ENCODE measurements at places on chromosomes 11 and 22.

GRCh38 chr11:119236891-119237290 lies 30.8 kb downstream of the CBL start:
- DNase-seq, result no peak

GRCh38 chr22:26671317-26672059 lies 14.1 kb downstream of the MIAT start:
- DNase-seq, result no peak

- no peak for DNase-seq
These were observed 7.9 kb upstream of the FLRT1 start for GRCh38 chr11:64027651-64028397.

GRCh38 chr11:77705195-77705875 lies 67.7 kb upstream of the CLNS1A start:
- no peak for DNase-seq

DNA sequence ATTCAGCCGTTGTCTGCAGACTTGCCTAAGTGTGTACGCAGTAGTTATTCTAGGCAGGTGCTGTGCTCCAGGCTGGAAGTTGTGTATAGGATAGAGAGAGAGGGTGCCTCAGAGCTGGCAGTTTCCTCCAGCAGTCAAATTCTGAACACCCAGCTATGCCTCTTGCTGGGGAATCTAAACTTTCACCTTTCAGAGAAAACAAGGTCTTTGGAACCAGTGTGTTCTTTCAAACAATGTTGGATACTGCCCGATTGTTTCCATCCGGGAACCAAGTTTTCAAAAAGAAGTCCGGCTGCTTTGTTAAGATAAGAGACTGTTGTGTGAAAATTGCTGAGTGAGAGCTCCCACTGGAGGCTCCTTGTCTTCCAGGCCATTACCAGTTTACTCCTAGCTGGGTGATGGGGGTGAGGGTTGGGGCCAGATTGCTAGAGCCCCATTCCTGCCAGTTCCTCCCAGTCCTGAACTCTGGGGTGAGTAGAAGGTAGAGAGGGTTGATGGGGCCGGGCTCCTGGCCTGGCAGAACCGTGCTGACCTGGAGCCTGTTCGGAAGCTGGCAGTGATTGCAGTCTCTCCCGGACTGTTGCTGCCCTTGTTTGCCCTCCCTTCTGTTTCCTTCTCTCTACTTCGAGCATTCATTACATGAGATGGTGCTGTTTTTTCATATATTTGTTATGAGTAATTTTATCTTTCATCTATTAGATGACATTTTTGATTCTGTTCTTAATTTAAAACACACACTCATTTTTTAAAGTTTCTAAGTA lies 150.2 kb downstream of the TEAD1 start:
- no peak for DNase-seq

- DNase-seq, result peak; percentile 38
These were observed 77.9 kb upstream of the TOP3B start for GRCh38 chr22:22060200-22061084.

DNA sequence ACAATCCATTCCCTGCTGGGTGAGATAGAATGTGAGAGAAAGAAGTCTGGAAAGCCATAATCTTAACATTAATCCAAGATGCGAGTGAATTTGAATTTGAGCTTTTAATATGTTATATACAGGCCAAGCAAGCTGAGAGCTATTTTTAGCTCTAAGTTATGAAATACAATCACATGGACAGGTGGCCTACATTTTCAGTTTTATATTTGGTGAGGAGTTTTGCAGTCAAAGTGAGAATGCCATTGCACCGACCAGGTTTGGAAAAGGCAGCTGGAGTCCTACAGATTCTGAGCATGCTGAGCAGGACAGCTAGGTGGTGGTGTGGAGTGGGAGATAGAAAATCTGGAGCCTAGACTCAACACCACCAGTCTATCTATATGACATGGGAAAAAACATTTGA lies 12.0 kb downstream of the OR5B21 start:
- no peak for DNase-seq

DNA sequence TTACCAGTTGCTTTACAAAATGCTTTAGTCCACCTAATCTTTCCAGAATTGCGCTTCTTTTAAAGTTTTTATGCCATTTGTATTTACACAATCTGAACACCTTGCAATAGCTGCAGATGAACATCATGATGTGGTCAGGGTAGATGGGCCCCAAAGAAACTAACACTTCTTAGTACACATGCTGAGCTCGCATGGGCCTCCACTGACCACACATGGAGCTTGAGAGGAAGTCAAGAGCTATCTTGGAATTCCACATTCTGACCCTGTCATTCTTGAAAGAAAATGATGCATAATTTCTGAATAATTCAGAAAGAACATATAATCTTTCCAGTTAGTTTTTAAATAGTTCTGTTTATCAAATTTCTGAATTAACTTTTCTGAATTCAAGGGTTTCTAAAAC lies 7.7 kb downstream of the LIPT2 start:
- DNase-seq, result no peak

- no peak for DNase-seq
These were observed 4.0 kb downstream of the TECTA start for GRCh38 chr11:121105063-121105480.

- no peak for DNase-seq
These were observed 18.5 kb downstream of the GRK3 start for GRCh38 chr22:25582946-25583345.

DNA sequence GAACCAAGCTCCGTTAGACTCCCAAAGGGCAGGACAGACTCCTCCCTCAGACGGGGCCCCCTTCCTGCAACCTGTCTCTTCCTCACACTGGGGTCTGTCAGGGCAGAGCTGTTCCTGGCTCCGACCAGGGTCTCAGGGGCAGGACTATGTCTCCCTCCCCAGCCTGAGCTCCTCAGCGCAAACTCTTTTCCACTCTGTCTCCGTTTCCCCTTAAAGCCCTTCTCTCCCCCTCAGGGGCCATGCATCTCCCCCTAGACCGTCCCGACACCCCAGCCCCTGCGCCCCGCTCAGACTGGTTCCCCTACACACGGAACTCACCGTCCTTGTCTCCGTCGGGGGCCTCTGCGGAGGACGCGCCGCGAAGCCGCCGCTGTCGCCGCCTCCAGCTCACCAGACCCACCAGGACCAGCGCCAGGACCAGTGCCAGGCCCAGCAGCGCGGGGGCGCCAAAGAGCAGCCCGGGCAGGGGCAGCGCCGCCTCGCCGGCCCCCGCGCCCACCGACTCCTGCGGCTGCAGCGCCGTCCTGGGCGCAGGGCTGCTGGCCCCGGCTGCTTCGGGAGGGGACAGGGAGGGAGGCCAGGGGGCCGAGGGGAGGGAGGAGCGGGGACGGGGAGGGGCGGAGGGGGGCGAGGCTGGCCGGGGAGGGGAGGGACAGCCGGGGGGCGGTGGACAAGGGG lies 684 bp downstream of the TNFRSF13C start:
- peak; percentile 76 for DNase-seq

- DNase-seq, result no peak
These were observed 25.2 kb upstream of the MICALL1 start for GRCh38 chr22:37880668-37881440.

DNA sequence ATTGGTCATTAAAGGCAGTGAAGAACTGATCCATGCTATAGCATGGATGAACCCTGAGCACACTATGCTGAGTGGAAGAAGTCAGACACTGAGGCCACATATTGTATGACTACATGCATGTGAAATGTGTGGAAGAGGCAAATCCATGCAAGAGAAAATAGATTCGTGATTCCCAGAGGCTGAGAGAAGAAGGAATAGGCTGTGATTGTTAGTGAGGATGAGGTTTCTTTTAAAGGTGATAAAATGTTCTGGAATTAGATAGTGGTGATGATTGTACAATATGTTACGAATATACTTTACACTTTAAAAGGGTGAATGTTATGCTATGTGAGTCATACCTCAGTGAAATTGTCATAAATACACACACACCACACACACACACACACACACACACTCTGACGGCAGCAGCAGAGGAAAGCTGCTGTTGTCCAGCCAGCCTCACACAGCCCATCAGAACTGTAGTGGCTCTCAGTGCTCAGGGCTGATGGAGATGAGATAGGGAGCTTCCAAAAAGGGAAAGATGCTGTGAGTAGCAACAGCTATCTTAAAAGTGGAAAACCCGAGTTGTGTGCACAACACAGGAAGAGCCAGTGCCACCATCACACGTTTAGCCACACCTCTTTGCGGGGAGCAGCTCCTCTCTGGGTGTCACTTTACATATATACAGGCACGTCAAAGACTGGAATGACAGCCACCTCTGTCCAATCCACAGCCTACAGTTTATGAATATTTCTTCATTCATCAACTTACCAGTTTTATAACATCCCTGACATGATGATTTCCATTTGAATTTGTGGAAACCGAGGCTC lies 153.0 kb downstream of the SPATA19 start:
- no peak for DNase-seq

DNA sequence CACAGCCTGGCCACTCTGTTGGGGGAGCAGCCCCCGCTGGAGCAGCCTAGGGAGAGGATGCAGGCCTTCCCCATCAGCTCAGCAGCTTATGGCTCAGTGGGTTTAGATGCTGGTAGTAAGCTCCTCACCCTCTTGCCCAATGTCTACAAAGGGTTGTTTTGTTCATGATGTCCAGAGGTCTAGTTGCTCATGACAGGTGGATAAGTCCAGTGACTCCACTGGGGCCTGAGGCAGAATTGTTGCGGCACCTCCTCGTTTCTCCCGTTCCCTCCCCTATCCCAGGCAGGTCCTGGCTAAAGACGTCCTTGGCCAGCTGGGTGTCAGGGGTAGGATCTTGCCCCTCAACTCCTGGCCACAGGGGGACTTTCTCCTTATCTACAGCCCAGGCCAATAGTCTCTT lies 233.5 kb upstream of the B3GAT1 start:
- DNase-seq, result no peak

- no peak for DNase-seq
These were observed 3.2 kb downstream of the TIMP3 start for GRCh38 chr22:32804531-32805360.

GRCh38 chr22:49177666-49178065 lies 650.0 kb downstream of the BRD1 start:
- no peak for DNase-seq

GRCh38 chr22:29727131-29727523 lies 7.3 kb downstream of the CABP7 start:
- DNase-seq, result peak; percentile 61

DNA sequence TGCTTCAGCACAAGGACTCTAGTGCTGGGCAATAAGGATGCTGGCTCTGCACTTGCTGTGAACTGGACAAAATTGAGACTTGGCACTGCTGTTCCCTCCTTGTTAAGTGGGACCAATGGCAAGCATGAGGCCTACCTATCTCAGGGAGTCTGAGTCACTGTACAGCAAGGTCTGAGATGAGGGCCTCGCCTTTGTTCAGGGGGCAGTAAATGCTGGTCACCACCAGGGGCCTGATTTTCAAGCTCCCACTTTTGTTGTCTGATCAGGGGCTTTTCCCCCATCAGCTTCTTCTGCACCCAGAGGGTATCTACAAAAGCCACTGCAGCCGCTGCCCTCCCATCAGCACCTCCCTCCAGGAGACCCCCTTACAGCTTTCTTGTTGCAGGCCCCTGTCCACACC lies 22.8 kb downstream of the DHCR7 start:
- DNase-seq, result no peak

DNA sequence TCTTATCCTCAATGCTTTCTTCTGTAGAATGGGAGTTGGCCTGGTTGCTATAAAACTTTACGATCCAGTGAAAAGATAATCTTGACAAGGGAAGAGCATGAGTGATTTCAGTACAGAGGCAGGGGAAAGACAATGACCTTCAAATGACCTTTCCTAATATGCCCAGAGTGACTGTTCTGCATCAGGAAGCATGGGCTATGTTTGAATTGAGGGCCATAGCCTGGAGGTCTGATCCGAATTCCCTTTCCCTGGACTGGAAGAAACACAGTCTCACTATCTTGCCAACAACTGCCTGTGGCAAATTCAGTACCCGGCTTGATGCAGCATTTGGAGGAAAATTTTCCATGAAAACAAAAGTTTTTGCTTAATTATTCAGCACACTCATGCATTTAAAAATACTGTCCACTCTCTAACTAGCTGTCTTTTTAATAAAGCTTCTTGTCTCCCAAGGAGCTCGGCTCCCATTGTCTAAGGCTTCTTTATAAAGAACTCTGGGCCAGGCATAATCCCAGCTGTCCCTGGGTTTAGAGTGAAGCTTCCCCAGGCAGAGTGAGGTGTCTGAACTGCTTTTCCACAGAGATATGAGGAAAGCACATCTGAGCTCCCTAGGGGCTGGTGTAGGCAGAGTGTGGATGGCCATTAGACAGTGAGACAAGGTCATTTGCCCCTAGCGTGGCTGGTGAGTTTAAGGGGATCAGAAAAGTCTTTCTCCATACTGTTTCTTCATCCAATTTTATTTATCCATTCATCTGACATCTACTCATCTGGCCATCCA lies 132.7 kb upstream of the CADM1 start:
- no peak for DNase-seq

GRCh38 chr11:33388793-33389525 lies 131.8 kb downstream of the HIPK3 start:
- no peak for DNase-seq

DNA sequence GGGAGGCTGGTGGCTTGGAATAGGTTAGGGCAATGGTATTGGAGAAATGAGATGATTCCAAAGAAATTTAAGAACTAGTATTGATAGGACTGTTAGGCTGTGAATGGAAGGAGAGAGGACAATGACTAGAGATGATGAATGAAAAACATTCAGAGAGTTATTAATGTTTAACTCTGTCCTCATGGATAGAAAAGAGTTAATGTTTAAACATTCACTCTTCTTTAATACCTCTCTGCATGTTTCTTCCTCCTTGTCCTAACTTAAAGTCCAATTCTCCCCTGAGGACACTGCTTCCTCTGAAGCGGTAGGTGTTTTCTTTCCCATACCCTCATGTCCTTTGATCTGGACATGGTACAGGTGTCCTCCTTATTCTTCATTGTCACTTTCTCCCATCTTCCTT lies 13.4 kb downstream of the CHEK1 start:
- DNase-seq, result no peak

GRCh38 chr11:578276-579035 lies 2.2 kb downstream of the PHRF1 start:
- DNase-seq, result no peak

- no peak for DNase-seq
These were observed 7.1 kb downstream of the VSIG10L2 start for GRCh38 chr11:125952973-125953372.

GRCh38 chr22:47001288-47001687 lies 238.8 kb downstream of the TBC1D22A start:
- DNase-seq, result no peak

GRCh38 chr11:86245369-86246292 lies 1.1 kb downstream of the EED start:
- DNase-seq, result peak; percentile 53

- DNase-seq, result no peak
These were observed 78.2 kb downstream of the YAP1 start for GRCh38 chr11:102188488-102188887.

- DNase-seq, result no peak
These were observed 252.8 kb upstream of the PLET1 start for GRCh38 chr11:112513417-112513816.

- no peak for DNase-seq
These were observed 2.8 kb downstream of the MAP3K11 start for GRCh38 chr11:65611028-65611757.

Measured in erythroblast (primary cell).